ENCODE measurements at places on chromosomes 2 and 18.

GRCh38 chr2:134988994-134989605, 58.1 kb downstream of the MAP3K19 start:
- DNase-seq, result no peak

DNA sequence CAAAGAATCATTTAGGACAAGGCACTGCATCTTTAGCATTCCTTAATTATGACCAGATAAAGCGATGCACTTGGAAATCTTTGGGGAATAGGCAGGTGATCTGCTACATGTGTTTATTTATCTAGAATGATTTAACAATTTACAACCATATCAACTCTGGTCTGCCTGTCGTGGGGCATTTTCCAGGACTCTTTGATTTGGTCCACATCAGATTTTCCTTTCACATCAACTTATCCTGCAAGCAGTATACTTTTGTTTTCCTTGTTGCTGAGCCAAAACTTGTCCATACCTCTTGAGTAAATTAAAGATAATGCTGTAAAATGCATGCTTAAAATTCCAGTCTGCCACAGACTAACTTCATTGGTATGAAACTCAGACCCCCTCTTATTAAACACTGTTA, 312.4 kb upstream of the TCF4 start:
- no peak for DNase-seq

- no peak for DNase-seq
Measured at GRCh38 chr2:15738225-15738546, 146.5 kb downstream of the DDX1 start.

DNA sequence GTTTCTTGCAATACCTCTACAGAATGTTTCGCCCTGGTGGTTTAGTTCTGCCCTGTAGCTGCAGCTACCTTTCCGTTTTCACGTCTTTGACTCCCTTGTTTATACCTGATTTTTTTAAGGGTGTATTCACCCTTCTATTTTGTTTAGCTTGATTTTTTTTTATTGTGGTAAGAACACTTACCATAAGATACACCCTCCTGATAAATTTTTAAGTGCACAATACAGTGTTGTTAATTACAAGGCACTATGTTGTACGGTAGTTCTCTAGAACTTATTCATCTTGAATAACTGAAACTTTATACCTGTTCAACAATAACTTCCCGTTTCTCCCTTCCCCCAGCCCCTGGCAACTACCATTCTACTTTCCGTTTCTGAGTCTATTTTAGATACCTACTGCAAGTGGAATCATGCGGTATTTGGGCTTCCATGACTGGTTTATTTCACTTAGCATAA, 48.9 kb upstream of the NABP1 start:
- DNase-seq, result no peak

GRCh38 chr2:171083451-171083850, 77.2 kb downstream of the TLK1 start:
- DNase-seq, result no peak

Measured in NCI-H187 (cell line).